PC-9 (cell line): ENCODE measurements at places on chromosomes 1 and 21. TPM values are rescaled to one million over a fixed set of nuclear protein-coding genes. Genes with fewer than 3 reads are reported as not detected.

DNA sequence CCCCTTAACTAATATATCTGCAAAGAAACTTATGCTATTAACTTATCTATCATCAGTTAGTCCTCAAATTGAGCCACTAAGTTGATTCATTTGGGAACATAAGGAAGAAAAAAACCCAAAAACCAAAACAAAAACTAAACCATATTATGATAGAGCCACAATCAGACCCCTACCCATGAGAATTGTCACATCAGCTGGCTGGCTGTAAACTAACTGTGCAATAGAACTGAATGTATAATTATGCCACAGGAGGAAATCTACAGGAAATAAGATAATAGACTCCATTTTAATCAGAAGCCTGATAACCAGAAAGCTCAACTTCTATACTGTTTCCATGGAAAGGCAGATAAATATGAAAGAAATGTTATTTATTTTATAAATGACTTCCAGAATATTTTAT, 110.0 kb downstream of the RGL1 start:
- DNase-seq, result no peak

DNA sequence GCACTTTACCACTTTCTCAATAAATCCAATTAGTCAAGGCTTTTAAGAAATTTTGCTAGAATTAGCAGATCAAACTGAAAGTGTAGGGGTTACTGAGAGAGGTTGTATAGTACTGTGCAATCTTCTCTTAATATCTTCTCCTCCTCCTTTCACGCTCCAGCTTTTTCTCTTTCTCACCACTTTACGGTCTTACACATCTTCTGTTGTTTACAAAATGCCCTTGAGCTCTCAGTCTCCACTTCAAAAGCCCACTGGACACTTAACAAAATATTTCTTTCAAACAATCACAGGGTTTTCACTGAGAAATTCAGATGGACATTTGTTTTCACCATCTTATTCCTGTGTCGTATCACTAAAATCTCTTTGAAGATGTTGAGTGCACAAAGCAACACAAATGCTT, 678.2 kb downstream of the ADGRL2 start:
- no peak for DNase-seq

- no peak for DNase-seq
These were observed 303.6 kb downstream of the PTPRC start for GRCh38 chr1:198942466-198942865.

DNA sequence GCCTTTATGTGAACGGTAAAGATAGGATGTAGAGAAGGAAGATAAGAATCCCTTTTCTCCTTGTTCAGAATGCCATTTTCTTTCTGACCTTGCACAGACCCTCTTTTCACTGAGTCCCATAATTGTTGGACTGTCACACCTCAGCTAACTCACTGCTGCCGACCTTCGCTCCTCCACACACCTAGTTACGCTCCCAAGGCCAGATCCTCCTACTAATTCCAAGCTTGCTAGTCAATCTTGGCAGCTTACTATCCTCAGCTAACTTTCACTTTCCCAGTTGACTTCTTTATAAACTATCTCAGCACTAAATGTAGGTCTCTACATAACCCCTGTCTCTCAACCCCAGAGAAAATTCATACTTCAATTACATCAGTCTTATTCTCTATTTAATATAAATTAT, 471.8 kb upstream of the PRMT6 start:
- DNase-seq, result no peak

- DNase-seq, result no peak
These were observed 33.4 kb upstream of the ROR1 start for GRCh38 chr1:63740432-63740831.

DNA sequence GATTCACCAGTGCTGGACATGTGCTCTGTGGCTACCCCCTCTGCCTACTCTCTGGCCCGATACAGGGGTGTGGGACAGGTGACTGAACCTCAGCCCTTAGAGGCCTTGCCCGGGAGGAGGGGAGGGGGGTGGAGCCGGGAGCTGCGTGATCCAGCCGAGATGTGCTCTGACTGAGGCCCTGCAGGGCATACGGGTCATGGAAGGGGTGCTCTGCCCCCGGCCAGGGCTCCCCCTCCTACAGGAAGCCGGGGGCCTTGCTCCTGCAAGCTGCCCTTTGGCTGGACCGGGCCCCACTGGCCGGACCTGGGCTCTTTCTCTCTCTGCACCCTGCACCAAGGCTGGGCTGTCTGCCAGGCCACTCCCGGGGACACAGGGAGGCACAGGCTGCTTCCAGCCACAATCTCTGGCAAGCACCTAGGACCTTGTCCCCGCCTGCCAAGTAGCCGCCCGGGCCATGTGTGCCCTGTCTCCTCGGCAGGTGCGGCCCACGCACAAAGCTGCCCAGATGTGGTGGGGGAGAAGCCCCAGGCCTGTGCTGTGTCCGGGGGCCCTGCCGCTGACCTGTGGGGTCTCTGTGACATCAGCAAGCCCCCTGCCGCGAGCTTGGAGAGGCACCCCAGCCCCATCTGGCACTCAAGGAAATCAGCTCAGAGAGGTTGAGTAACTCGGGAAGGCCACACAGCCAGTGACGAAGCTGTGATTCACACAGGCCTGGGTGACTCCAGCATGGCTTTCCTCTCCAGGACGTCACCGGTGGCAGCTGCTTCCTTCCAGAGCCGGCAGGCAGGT, 1.5 kb downstream of the SCNN1D start:
- DNase-seq, result peak; percentile 77

DNA sequence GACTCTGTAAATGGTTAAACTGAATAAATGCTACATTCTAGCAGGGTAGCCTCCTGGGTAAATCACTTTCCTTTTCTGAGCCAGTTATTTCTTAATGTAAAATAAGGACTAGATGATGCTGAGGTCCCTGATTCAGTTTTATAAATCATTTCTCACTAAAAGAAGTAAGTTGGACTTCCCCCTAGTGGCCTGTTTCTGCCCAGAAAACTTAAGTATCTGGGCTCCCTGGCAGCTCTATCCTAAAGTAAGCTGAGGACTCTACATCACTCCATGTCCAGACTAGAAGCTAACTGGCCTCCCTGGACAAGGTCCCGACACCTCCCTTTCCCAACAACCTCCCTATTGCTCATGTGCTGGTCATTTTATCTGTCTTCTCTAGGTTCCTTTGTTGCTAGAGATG, 3.0 kb downstream of the GPN2 start:
- no peak for DNase-seq

- DNase-seq, result no peak
These were observed at the start of gene SEC16B for GRCh38 chr1:177969825-177970371. Gene SEC16B (minus strand): TSS chr1:177970058. CDS start chr1:177967981, 2,077 bp downstream.

DNA sequence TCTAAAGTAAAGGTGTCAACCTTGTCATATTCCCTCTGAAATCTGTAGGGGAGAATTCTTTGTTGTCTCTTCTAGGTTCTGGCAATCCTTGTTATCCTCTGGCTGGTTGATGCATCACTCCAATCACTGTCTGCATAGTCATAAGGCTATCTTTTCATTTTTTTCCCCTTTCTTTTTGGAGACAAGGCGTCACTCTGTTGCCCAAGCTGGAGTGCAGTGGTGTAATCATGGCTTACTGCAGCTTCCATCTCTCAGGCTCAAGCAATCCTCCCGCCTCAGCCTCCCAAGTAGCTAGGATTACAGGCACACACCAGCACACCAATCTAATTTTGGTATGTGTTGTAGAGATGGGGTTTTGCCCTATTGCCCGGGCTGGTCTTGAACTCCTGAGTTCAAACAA, 12.9 kb downstream of the DPYD start:
- DNase-seq, result no peak

GRCh38 chr1:17170571-17170970, 34.4 kb upstream of the PADI1 start:
- no peak for DNase-seq

DNA sequence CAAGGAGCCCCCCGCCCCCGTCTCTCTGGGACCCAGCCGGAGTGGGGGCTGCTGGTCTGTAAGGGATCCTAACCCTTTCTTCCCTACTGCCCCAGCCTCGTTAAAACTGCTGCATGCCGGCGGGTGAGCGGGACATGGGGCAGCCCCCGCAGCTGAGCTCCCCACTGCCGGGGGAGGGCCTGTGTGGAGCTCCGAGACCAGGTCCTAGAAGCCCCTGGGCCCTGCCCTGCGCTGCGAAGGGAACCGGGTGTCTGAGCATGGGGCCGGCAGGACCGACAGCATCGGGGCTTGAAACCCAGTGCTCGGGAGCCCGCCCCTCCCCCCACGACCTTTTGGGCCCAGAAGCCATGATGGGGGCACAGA, 9.2 kb upstream of the COL6A1 start:
- no peak for DNase-seq

DNA sequence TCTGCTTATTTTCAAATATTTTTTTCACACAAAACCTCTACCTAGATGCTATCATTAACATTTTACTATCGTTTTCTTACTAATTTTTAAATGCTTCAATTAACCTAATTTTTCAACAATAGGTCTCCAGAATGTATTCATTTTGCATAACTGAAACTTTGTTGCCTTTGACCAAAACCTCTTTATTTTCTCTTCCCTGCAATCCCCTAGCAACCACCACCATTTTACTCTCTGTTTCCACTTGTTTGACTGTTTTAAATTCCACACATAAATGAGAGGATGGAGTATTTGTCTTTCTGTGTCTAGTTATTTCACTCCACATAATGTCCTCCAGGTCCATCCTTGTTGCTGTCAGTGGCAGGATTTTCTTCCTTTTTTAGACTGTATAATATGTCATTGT, 9.5 kb upstream of the F13B start:
- DNase-seq, result no peak

DNA sequence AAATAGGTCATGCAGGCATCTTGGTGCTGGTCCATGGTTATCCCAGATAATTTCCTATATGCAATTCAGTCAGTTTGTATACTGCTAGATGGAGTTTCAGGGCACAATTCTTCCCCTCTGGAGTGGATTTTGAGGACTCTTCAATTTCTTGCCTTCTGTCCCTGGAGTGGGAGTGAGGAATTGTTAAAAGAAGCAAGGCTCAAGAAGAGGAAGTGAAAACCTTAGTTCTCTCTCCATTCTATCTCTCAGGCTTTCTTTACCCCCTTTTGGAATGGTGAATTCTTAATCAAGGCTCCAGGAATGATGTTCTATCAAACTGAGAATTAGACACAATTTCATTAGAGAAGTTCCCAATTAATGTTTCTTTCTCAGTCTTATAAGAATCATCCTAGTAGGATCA, 67.1 kb downstream of the RWDD3 start:
- DNase-seq, result no peak

DNA sequence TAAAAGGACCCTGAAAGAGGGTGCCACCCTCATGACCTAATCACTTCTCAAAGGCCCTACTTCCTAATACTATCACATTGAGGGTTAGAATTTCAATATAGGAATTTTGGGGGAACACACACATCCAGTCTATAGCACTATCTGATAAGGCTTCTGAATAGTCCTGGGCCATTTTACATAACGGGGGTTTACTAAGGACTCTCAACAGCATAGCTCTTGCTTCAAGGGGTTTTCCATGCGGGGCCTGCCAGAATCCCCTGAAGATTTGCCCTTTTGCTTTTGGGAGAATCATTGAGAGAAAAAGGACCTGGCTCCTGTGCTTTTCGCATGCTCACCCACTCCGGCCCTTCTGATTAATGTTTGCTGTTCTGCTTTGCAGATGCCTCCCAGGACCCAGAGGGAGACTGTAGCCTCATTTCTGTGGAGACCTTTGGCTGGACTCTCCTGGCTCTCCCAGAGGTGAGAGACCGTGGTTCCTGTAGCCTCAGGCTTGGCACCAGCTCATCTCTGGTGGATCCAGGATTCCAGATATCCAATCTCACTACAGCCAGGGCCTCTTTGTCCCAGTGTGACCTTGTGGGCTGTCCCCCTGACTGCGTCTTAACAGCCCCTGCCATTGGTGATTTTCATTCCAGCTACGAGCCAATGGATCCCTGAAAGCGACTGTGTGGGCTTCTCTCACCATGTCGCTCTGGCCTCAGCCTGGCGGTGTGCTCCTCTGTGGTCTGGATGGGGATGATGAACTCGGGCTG, 72.6 kb downstream of the DDR2 start:
- no peak for DNase-seq

DNA sequence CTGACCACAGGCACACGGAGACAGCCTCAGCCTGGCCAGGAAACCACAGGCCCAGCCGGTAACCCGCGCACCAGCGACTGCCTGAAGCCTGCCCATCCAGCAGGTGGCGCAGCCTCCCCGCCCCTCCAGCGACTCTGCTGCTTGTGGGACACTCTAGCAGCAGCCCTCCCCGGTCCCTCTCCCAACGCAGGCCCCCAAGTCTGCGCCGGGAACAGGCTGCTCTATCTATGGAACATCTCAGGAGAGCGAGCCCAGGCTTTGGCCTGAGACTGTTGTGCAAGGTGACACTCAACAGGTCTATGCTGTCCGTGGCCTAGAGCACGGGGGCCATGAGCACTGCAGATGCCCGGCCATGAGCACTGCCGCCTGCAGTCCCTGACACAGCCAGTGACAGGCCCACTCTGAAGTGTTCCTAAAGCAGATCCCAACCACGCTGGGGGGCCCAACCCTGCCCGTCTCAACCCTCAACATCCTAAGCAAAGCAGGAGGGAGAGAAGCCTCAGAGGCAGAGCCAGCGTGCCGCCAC, 28.4 kb downstream of the WDR4 start:
- DNase-seq, result no peak

- peak; percentile 35 for DNase-seq
These were observed 34.6 kb downstream of the DNTTIP2 start for GRCh38 chr1:93844262-93845045.

GRCh38 chr1:214574598-214575411, 23.4 kb upstream of the PTPN14 start:
- DNase-seq, result no peak

DNA sequence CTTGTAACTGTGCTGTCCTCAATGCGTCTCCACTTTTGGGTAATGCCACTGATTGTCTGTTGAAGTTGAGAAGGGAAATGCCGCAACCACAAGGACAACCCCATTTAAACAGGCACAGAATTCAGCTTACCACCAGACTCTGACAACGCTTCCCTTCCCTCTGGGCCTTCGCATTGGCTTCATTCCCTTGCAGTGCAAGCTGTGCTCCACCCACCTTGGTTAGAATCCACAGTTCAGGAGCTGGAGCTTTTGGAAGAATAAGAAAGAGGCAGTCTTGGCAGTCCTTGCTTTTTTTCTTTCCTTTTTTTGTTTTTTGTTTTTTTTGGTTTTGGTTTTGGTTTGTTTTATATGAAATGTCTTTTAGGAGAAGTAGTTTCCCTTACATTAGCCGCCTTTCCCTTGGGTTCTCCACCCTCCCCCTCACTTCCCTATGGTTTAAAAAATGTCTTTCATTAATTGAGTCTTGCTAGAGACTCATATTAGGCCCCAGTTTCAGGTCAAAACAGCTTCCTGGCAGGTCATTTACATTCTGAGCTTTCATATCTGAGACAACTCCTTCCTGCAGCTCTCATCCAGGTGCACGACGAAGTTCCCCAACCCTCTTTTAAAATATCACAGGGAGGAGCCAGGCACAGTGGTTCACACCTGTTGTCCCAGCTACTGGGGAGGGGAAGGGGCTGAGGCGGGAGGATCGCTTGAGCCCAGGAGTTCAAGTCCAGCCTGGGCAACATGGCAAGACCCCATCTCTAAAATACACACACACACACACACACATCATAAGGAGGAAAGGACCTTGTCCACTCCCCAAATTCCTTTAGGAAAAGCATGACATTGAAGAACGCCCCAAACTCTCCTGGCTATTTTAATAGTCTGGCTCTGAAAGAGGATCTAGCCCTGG, 20.7 kb upstream of the LAX1 start:
- DNase-seq, result no peak

GRCh38 chr1:192171123-192171522, 12.9 kb downstream of the RGS18 start:
- DNase-seq, result no peak

The SPRR2B gene
- not detected in 2 replicates for total RNA-seq

The ETV3L gene
- total RNA-seq, result not detected in 2 replicates
